Activated naive CD8-positive, alpha-beta T cell treated with anti-CD3 and anti-CD28 coated beads for 36 hours (primary cell): ENCODE measurements at places on chromosomes 11 and 22. TPM values are rescaled to one million over a fixed set of nuclear protein-coding genes. Genes with fewer than 3 reads are reported as not detected.

SPTBN2 gene
- 1.4 TPM for total RNA-seq

SCN2B gene
- total RNA-seq, result not detected

MAPK8IP1 gene
- 0.54 TPM for total RNA-seq

NUP50 gene
- 164 TPM for total RNA-seq

NAT10 gene
- total RNA-seq, result 160 TPM

DNA sequence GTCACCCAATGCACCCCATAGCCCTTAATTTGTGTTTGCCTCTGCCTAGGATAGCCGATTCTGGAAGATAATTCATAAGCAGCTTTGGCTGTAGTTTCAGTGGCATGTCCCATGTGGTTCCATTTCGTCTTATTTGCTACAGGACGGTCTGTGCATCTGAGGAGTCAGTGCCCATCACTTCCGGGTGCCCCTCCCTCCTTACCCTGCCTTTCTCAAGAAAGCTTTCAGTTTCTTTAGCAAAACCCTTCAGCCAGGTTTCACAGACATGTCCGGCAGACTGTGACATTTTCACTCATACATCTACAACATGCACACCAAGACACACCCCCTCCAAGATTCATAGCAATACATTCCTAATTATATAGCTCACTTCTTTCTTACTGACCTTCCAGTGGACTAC lies 14.3 kb downstream of the TP53AIP1 start:
- H3K36me3 ChIP-seq, result no peaks in the 10 kb centered on the region
- no peak overlapping the region for H3K27ac ChIP-seq
- H3K27me3 ChIP-seq, result peaks cover 3% of the 10 kb centered on the region
- peaks cover 11% of the 10 kb centered on the region for H3K4me1 ChIP-seq

DNA sequence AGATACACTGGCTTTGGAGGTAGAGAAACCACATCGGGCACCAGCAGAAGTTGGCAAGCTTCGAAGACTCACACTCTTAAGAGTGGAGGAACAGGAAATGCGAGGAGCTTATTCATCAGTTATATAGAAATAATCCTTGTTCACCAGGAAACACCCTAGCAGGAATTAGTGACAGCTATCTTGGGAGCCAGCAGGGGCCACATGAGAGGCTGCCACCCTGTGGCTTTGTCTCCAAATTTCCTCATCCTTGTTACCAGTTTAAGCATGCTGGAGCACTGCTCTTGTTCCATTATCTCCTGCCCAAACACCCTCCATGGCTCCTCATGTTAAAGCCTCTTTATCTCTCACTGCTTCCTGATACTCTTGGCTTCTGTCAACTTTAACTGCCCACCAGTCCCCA lies 131.0 kb downstream of the PLEKHA7 start:
- peaks cover 2% of the 10 kb centered on the region for H3K4me1 ChIP-seq
- peaks cover 14% of the 10 kb centered on the region for H3K27me3 ChIP-seq
- H3K27ac ChIP-seq, result no peak overlapping the region
- no peak overlapping the region for H3K4me3 ChIP-seq

DNA sequence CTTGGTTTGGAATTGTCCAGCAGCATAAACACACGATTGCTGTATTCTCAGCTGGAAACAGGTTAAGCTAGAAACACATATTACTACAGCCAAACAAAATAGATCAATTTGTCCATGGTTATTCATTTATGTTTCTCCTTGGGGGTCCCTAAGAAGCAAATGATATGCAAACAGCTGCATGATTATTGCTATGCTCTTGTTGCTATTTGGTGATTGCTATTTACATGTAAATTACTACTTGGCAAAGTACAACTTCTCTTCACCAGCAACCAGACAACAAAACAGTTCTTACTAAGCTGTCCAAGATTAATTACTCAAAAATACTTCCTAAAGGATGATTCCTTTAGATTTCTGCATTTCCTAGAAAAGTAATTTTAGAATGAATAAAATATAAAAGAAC lies 567.9 kb upstream of the ARHGAP42 start:
- DNase-seq, result no peak
- H3K4me3 ChIP-seq, result no peak overlapping the region
- no peaks in the 10 kb centered on the region for H3K36me3 ChIP-seq
- no peaks in the 10 kb centered on the region for H3K4me1 ChIP-seq
- no peaks in the 10 kb centered on the region for H3K27me3 ChIP-seq

DNA sequence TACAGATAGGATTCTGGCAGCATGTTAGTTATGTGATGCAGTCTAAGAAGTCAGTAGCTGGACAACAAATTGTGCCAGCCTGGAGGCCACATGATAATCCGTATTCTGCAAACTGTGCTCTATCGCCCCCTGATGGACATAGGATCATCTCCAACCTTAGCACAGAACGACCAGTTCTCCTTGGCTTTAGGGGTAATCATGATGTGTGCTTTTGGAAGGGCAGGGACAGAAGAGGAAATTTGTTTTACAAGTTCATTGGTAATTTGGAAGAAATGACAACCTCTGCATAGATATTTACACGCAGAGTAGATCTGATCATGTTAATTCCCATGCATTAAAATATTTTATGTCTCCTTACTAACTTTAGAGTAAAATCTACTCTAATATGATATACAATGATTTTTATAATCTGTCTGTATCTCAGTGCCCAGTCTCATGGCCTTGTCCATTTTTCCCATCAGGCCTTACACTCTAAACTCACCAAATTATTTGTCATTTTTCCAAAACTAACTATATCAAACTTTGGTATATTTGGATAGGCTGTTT lies 12.1 kb downstream of the OR10D3 start:
- H3K36me3 ChIP-seq, result no peaks in the 10 kb centered on the region
- no peak overlapping the region for H3K4me3 ChIP-seq
- DNase-seq, result peak; percentile 31
- H3K27me3 ChIP-seq, result peaks cover 8% of the 10 kb centered on the region
- no peak overlapping the region for H3K27ac ChIP-seq

DNA sequence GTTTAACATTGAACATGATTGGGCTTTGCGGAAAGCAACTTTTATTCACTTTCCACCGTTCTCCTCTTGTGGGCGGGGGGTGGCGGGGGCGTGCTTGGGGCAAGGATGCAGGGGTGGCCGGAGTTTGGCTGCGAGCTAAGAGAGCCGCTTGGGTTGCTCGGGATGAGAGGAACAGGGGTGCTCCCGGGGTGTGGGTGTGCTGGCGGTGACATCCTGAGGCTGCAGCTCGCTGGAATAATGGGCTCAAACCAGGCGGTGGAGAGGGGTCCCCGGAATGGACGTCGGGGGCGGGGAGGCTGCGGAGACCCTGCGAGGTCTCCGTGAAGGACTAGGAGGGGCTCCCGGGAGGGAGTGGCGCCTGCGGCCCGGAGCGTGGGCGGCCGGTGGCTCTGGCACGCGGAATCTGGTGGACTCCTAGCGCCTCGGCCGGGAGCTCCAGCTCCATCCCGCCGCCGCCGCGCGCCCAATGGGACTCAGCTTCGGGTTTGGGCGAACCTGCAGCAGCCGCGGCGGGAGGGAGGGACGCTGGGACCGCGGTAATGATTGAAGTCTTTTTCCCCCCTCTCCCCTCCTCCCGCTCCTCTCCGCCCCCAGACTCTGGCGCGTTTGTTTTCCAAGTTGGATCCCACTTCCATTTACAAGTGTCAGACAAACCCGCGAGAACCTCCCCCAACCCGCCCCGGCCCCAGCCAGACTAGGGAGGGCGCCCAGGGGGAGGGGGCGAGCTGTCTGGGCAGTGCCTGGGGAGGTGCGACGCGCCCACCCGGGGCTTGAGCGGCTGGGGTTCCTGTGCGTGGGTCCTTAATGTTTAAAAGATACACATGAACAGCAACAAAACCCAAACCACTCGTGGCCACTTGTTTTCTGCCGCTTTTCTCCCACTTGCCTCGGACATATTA lies 2.0 kb downstream of the FAT3 start:
- DNase-seq, result no peak
- H3K27ac ChIP-seq, result no peak overlapping the region
- no peaks in the 10 kb centered on the region for H3K4me1 ChIP-seq
- H3K27me3 ChIP-seq, result peaks cover 59% of the 10 kb centered on the region

DNA sequence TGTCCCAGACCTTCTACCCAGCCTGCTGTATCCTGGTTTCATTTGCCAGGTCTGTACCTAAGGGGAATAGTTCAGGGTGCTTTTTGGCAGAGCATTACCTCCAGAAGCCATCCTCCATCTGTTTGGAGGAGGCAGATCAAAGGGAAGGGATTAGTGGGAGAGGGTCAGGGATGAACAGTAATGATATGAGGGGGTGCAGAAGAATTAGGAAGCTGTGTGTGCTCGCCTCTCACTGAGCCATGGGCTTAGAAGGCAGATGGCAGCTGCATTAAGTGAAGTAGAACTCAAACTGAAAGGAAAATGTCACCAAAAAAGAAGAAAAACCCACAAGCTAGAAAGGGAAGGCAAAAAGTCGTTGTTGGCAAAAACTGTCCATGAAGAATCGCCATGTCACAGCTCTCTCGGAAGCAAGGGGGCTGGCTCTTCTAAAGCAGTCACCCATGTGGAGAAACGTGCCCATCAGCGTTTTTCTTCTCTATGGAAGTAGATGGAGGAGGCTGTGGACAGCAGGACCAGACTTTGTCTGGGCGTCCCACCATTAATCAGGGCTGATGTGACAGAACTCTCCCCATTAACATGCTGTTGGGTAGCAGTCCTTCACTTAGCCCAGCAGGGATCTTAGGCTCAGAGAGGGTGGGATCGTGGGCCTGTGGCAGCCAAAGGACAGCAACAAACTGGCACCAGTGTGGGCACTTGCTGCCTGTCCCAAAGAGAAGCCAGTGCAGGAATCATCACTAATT lies 46.8 kb downstream of the CEP164 start:
- no peak overlapping the region for H3K4me3 ChIP-seq
- no peaks in the 10 kb centered on the region for H3K4me1 ChIP-seq
- no peak overlapping the region for H3K27ac ChIP-seq
- H3K27me3 ChIP-seq, result no peaks in the 10 kb centered on the region
- H3K36me3 ChIP-seq, result peaks cover 21% of the 10 kb centered on the region
- no peak for DNase-seq

DNA sequence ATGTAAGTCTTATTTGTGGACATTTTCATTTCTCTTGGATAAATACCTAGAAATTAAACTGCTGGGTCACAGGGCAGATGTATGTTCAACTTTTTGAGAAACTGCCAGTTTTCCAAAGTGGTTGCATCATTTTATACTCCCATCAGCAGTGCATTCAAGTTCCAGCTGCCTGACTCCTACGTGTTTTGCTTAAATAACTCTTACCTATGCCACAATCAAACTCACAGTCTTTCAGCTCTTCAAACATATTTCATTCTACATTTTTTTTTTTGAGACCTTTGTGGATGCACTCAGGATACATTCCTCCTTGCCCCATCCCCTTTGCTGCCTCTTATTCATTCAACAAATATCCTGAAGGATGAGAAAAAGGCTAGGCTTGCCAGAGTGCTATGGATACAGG lies 9.2 kb downstream of the TCF20 start:
- no peaks in the 10 kb centered on the region for H3K27me3 ChIP-seq
- H3K36me3 ChIP-seq, result peaks cover 8% of the 10 kb centered on the region
- DNase-seq, result no peak
- peaks cover 80% of the 10 kb centered on the region for H3K4me1 ChIP-seq
- no peak overlapping the region for H3K4me3 ChIP-seq
- H3K27ac ChIP-seq, result no peak overlapping the region
